ENCODE measurements at places on chromosomes 13 and 19.

DNA sequence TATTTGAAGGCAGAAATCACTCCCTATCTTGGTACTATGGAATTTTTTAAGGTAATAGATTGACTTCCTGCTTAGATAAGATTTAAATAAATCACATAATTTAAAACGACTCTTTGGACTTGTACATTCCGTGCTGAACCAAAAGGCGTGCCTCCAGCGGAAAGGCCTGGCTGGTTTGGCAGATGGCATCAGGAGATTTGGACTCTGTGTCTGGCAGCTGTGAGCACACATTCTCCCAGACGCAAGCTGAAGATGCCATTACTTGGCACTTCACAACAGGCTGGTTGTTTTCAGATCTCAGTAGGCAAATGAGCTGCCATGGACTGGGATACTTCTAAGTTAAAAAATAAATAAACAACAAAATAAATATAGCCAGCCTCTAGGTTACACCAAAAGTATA is 104.5 kb upstream of the SLC15A1 start:
- DNase-seq: no peak

DNA sequence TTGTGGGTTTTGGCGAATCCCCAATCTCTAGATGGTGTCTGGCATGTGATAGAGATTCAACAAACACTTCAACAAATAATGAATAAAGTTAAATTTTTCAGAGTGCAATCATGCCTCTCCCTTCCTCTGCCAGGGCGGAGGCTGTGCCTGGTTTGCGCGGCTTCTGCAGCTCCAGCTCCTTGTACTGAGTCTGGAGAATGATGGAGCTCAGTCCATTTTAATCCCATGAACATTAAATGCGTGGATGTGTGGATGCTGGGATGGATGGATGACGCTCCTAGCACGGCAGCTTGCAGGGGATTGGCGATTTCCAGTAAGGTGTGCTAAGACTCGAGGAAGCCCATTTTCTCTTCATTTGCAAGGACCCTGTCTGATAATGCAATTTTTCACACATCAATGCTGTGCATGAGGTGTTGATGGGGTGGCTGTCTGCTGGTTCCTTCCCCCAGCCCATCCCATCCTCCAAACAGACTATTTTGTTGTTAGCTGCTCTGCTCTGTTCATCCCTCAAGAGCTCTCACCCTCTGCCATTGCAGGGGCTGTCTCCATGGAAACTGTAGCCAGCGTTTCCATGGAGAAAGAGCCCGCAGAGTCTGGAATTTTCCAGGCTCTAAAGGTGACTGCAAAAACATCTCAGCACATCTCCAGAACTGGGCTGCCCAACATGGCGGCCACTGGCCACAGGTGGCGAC is 92.6 kb upstream of the PEG3 start:
- DNase-seq: no peak

DNA sequence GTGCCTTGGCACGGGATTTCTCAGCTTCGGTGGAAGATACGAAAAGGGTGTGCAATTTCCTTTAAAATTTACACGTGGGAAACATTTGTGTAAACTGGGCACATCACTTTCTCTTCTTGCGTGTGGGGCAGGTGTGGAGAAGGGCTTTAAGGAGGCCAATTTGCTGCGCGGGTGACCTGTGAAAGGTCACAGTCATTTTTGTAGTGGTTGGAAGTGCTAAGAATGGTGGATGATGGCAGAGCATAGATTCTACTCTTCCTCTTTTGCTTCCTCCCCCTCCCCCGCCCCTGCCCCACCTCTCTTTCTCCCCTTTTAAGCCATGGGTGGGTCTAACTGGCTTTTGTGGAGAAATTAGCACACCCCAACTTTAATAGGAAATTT is 7.2 kb downstream of the SLITRK5 start:
- DNase-seq: no peak

GRCh38 chr19:11405846-11406643 is 13.1 kb downstream of the RGL3 start:
- no peak for DNase-seq

DNA sequence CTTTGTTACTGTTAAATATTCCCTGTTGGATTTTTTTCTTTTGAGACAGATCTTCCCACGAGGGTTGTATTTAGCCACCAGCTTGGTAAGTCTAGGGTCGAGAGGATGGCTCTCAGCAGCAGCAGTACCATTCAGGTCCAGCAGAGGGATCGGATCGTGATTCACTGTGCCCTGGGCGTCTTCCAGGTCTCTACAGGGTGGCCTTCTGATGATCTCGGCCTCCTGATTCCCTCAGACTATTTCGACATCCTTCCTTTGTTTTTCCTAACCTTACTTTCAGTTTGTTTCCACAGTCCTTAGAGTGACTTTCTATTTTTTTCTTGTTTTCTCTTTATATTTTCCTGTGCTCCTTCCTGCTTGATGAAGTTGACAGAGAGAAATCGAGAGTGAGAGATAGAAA is 1436.9 kb downstream of the UQCRFS1 start:
- peak; percentile 73 for DNase-seq

GRCh38 chr13:52104624-52105023 is 24.2 kb downstream of the NEK5 start:
- peak; percentile 4 for DNase-seq

DNA sequence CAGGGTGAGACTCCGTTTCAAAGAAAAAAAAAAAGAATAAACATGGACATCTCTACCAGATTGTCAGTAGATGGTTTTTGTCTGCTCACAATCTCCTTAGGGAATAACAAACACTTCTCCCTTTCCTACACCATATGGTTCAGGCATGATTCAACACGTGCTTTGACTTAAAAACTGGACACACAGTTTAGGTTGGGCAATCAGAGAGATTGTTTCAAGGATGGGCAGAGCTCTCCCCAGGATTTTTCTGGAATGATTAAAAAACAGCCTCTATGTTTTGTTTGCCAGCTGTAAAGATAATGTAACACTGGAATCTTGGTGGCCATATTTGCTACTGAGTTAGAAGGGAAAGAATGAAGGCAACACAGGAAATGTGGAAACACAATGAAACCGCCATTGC is 150.1 kb upstream of the TSC22D1 start:
- DNase-seq: peak; percentile 57

DNA sequence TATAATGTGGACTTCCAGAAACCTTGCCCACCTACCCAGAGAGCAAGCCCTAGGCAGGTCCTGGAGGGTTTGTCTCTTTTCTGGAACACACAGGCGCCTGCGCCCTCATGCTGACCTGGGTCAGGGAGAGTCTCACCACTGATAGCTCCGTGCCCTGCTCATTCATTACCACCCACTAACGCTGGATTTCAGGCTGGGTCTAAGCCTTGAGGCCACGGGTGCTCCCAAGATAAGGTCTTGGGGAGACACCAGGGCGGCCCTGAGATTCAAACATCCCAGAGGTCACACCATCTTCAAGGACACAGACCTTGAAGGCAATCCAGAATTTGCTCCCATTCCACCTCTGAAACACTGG is 5.1 kb downstream of the S1PR2 start:
- no peak for DNase-seq

- DNase-seq: no peak
Measured at GRCh38 chr19:44865196-44865767, 19.2 kb downstream of the NECTIN2 start.
